ENCODE measurements at places on chromosomes 11 and 22.

GRCh38 chr11:8034604-8035190 lies 46.3 kb upstream of the TUB start:
- DNase-seq, result no peak

DNA sequence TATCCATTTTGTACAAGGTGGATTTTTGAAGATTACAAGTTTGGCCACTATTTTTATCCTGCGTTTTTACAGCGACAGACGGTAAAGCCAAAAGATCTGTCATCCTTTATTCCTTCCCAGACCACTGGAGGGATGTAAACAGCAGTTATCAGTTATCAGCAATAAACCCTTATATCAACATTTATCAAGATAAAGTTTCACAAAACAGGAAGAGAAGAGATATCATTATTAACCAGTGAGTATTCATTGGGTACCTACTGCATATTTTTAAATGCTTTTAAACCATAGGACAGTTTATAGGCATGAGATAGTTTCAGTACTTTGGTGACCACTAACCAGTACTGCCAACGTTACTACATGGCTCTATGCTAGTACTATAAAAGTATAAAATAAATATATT lies 5.9 kb upstream of the REXO2 start:
- DNase-seq, result no peak

- no peak for DNase-seq
Measured at GRCh38 chr11:7703740-7704139, 2.5 kb downstream of the OVCH2 start.

GRCh38 chr22:20128902-20129746 lies 2.5 kb upstream of the ZDHHC8 start:
- DNase-seq, result no peak

GRCh38 chr11:80523057-80523456 lies 1082.2 kb upstream of the TENM4 start:
- no peak for DNase-seq

- DNase-seq, result no peak
Measured at GRCh38 chr22:35312198-35313059, 12.7 kb downstream of the TOM1 start.

- DNase-seq, result no peak
Measured at GRCh38 chr22:38745676-38746460, 9.9 kb downstream of the SUN2 start.

DNA sequence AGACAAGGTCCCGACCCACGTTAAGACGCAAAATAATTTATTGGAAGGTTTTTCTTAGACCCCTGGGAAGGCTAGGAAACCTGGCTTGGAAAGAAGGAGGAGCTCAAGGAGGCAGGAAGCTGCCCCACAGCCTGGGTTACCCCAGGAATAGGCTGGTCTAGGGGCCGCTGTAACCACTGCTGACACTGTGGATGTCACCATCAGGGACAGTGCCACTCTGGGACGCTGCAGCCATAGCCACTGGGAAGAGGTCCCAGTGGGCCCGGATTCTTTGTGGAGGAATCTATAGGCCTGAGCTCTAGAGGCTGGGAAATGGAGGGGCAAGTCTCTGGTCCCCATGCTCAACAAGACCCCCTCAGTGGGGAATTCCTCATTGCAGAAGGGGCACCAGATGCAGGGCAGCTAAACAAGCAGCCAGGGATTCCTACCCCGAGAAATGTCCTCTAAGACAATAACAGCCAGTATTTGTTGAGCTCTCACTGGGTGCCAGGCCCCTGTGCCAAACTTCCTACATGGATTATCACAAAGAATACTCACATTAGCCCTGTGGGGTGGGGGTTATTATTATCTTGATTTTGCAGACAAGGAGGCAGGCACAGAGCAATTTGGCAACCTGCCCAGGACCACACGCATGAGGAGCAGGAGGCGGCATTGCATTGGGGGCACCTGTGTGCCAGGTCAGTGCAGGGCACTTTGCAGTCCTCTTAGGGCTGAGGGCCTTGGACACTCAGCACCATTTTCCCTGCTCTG lies 19.5 kb upstream of the CHKA start:
- DNase-seq, result no peak

DNA sequence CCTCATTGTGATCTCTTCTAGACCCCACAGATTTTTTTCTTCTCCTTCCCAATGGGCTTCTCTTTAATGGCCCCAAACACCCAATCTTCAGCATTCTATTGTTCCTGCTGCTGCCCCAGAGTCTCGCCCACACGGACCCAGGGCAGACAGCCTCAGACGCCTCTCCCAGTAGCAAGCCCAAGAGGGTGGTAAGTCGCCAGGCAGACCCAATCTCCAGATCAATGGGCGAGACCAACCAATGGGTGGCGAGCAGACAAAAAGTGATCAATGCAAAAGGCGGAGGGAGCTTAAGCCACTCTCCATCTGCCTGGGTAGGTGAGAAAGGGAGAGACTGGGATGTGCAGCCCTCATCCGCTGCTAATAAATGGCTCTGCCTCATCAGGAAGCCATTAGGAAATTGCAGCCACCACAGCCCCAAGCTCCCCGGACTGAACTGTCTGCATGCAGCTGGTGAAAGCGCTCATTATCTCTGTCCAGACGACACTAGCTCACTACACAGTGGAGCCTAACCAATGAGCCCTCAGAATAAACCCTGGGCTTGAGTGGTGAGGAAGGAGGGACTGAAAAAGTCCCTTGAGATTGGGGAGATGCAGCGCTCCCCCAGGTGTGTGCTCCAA lies 81.8 kb downstream of the ETS1 start:
- no peak for DNase-seq

GRCh38 chr11:127622686-127623085 lies 622.1 kb upstream of the KIRREL3 start:
- no peak for DNase-seq

DNA sequence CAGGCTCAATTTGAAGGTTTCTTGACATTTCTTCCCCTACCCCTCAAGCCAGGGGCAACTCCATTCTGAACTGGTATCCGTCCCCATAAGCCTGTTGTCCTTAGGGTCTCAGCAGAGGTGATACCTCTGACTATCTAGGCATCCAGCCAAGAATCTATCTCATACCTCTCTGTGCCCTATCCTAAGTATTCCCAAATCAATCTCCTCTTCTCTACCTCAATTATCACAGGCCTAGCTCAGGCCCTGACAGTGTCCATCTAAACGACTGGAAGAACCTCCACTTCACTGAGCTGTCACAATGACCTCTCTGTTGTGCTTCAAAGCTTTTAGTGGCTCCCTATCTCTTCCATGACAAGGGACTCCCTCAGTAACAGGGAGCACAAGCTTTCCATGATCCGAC lies 26.9 kb downstream of the HIRA start:
- no peak for DNase-seq

- DNase-seq, result no peak
Measured at GRCh38 chr22:19592464-19592863, 68.3 kb upstream of the CLDN5 start.

GRCh38 chr11:134503596-134503995 lies 91.6 kb upstream of the B3GAT1 start:
- no peak for DNase-seq

DNA sequence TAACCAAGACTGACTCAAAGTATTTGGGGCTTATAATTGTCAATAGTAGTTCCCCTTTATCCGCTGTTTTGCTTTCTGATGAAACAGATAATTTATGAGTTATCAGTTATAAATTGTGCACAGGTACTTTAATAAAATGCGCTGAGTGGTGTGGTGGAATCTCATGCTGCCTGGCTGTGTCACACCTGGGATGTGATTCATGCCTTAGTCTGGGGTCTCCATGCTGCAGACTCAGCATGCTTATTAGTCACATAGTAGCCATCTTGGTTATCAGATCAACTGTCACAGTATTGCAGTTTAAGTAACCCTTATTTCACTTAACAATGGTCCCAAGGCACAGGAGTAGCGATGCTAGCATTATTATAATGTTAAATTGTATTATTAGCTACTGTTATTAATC lies 995.2 kb downstream of the NTM start:
- no peak for DNase-seq

DNA sequence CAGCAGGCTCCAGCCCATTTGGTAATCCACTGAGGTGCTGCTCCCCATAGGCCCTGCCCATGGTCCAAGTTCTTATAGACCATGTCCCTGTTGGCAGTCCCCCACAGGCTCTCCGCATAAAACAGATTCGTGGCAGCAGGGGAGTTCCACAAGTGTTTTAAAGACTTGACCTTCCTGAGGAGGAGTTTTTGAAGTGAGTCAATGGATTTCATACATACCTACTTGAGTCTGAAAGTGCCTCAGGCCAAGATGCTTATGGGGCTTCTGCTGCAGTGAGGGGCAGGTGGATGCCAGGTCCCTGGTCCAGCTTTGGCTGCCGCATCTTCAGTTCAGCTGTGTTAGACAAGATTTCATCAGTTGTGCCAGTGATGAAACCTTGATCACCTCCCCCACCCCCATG lies 43.3 kb downstream of the CABIN1 start:
- DNase-seq, result no peak

GRCh38 chr11:70580036-70580805 lies 181.9 kb downstream of the CTTN start:
- DNase-seq, result no peak

DNA sequence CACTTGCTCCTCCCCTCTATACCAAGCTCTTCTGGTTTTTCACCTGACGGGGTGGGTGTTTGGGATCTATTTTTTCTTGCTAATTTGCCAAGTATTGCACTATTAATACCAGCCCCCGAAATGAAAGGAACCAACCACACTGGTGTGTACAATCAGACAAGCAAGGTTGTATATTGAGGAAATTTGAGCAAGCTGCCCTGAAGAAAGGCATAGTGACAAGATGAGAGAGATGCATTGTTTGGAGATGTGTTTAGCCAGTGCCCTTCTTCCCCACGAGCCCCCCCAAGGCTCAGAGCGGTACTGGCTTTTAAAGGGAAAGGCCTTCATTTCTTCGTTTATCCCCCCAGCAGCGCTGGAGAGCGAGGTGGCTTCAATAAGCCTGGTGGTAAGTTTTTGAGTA lies 15.2 kb upstream of the GAS2L1 start:
- no peak for DNase-seq

- no peak for DNase-seq
Measured at GRCh38 chr11:116539836-116540418, 232.9 kb downstream of the BUD13 start.

DNA sequence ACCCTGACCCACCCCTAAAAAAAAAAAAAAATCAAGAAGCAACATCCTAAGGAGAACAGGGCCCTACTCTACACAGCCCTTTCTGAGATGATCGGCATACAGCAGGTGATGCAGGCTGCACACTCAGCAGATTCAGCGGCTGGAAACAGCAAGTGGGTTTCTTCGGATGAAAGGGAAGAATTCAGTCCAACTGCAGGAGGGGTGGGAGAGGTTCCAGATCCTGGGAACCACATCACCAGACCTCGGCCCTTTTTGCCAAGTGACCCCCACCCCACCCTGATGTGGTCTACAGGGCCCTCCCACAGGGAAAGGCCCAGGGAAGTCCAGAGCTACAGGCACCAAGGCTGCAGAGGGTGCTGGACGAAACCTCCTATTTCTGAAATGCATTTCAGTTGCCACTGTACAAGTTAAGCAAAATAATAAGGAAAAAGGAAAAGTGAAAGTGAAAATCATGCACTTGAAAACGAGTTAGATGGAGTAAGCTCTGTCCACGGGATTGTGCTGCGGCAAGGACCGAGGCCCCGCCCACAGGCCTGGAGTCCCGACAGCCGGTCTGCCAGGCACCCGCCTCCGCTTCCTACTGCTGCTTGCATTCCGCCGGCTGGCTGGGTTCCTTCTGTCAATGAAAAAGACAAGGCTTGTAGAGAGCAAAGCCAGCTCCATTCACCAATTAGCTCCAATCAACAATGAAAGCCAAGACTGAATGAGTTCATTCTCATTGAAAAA lies 16.0 kb upstream of the PHLDA2 start:
- DNase-seq, result no peak

DNA sequence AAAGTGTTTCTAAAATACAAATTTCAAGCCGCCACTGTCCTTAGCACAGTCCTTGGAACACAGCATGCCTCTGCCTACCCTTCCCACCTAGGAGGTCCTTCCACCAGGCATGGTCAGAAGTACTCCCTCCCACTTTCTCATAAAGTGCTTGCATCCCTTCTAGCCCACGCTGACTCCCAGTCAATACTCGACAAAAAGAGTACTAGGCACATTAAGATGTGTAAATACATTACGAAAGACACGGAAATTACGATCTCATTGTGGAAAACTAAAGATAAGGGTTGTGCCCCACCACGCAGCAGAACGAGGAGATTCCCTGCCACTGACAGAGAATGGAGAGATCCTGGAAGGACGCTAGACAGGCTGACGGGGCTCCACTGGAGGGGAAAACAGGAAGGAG lies 13.5 kb downstream of the CHKA start:
- DNase-seq, result no peak

DNA sequence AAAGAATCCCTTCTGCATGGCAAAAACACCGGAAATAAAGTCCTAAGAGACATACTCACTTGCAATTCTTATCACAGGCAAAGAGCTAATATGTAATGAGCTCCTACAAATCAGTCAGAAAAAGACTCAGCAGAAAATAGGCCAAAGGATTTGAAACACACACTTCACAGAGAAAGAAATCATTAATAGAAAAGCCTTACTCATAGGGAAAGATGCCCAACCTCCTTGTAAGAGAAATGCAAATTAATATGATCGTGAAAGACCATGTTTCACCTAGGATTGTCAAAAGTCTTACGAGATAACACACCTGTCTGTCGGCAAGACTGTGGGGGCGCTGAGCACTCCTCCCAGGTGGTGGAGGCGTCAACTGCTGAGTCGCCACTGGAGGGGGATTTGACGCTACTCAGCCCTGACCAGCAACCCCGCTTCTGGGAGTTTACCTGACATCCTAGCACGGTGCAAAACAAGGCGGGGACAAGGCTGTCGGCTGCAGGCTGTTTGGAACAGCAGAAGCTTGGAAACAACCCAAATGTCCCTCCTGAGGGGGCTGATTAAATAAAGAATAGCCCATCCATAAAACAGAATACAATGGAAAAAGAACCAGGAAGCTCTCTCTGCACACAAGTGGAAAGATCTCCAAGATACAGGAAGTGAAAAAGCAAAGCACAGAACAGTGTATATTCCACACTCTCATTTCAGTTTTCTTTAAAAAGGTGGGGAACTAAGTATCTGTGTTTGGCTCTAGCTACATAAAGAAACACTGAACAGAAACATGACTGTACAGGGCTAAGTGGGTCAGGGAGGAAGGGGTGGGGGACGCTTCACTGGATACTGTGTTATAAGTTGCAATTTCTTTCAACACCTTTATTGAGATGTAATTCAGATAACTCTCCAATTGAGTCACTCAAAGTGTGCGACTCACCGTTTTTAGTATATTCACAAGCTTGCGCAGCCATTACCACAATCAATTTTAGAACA lies 11.5 kb downstream of the CSNK1E start:
- peak; percentile 65 for DNase-seq

- no peak for DNase-seq
Measured at GRCh38 chr22:24486501-24486921, 8.6 kb upstream of the UPB1 start.

- DNase-seq, result no peak
Measured at GRCh38 chr11:35111161-35112055, 27.6 kb upstream of the CD44 start.

DNA sequence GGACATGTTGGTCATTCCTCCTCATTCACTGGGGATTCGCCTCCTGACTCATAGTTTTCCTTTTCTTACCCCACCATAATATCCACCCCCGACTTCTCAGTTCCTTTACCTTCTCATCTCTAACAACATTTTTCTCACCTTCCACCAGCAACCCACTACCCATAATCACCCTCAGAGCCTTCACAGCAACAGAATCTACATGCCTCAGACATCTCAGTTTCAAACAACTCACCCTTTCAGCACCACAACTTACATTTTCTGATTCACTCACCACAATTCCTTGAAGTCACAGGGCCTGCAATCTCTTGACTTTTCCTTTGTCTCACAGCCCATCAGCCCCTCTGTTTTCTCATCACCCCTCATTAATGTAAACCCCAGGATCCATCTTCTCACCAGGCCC lies 2.3 kb upstream of the MTNR1B start:
- no peak for DNase-seq
